ENCODE measurements at places on chromosomes 11 and 22.

DNA sequence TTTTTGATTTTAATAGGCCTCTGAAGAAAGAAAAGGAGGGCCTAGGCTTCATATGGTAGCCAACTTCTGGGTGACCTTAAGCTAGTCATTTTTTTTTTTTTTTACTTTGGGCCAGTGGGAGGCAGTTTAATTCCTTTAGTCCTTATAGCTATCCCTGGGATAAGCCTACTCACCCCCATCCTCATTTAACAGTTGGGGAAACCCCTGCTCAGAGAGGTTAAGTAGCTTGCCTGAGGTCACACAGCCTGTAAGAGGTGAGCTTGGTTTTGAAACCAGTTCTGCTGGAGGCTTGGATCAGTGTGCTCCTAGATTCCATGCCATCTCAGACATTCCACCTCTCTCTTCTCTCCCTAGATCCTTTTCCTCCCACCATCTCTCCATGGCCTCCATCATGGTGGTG is 86.4 kb downstream of the MYO18B start:
- DNase-seq: no peak

GRCh38 chr11:70644343-70645060 is 246.2 kb downstream of the CTTN start:
- no peak for DNase-seq

GRCh38 chr11:9207229-9207628 is 57.9 kb downstream of the DENND5A start:
- no peak for DNase-seq

DNA sequence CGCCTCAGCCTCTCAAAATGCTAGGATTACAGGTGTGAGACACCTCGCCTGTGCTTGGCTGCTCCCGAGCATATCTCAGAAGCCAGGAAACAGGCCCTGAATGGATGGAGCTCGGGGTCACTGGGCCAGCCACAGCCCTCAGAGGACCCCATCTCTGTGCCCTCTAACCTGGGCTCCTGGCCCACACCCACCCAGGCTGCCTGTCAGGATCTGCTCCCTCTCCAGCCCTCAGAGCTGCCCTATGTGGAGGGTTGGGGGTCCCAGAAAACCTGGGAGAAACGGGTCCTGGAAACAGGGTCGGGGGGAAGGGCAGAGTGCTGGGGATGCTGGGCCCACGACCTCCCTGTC is 5.2 kb upstream of the CCDC188 start:
- no peak for DNase-seq

- no peak for DNase-seq
Measured at GRCh38 chr11:65575568-65576231, at the start of gene EHBP1L1. EHBP1L1 (plus strand) TSS chr11:65576053; CDS start chr11:65576303, 250 bp downstream.

DNA sequence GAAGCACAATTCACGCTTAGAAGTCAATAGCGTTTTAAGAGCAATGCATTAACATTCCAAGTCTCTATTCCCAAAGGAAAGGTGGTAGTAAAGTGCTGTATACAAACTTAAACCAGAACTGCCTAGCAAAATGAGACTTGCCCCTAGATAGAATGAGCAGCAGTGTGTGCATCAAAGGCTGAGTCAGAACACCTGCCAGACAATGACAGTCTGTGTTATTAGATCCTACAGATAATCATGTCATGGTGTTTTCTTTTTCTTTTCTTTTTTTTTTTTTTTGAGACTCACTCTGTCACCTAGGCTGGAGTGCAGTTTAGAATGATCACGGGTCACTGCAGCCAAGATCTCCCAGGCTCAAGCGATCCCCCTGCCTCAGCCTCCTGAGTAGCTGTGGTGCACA is 1.6 kb downstream of the RTCB start:
- DNase-seq: no peak

DNA sequence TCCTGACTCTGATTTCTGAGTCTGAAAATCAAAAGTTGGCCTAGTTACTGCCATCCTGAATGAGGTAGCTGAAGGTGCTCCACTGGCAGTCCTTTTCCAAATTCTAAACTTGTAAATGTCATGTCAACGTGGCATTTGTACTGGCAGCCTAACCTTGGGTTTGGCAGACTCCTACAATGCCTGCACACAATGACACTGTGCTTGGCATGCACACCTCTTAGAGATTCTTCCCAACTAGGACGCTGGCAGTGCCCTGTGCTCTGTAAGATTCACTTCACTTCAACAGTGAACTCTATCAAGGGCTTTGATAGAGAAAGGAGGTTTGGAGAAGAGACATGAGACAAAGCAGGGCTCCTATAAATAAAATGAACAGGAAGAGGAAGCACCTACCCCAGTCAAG is 21.9 kb upstream of the PPP2R1B start:
- no peak for DNase-seq

- DNase-seq: no peak
Measured at GRCh38 chr11:70570693-70571395, 172.5 kb downstream of the CTTN start.
